ENCODE measurements at places on chromosomes 4 and X. TPM values are rescaled to one million over a fixed set of nuclear protein-coding genes. Genes with fewer than 3 reads are reported as not detected.

GRCh38 chr4:124135409-124135813 lies 577.1 kb downstream of the ANKRD50 start:
- no peak for DNase-seq
- H3K4me3 ChIP-seq = no peak overlapping the region
- H3K36me3 ChIP-seq = no peaks in the 10 kb centered on the region
- H3K27me3 ChIP-seq = no peaks in the 10 kb centered on the region

DNA sequence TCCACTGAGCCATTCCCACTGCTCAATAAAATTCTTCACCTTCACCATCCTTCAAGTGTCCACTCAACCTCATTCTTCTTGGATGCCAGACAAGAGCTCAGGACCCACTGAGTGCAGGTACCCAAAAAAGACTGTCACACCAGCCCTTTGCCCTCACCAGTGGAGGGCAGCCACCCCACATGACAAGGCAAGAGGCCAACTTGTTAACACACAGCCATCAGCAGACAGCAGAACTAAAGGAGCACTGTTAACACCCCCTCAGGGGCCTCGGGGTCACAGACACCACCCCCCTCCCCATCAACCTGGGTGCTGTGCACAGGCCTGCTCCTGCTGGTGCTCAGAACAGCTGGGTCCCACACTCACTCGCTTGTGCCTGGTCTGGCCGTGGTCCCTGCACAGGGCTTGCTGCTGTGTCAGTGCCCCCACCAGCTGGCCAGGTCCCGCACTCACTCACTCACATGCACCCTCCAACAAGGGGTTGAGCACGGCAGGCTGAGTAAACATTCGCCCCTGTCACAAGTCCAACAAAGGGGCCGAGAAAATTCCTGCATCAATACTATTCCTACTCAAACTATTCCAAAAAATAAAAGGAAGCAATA lies 54.1 kb downstream of the ATRX start:
- H3K4me3 ChIP-seq = no peak overlapping the region
- H3K4me1 ChIP-seq = no peaks in the 10 kb centered on the region
- no peak for DNase-seq
- no peaks in the 10 kb centered on the region for H3K27me3 ChIP-seq
- H3K27ac ChIP-seq = no peak overlapping the region

- H3K36me3 ChIP-seq = no peaks in the 10 kb centered on the region
- no peak overlapping the region for H3K27ac ChIP-seq
- no peak overlapping the region for H3K4me3 ChIP-seq
- no peaks in the 10 kb centered on the region for H3K4me1 ChIP-seq
Observed at GRCh38 chr4:23353200-23353599, 536.6 kb downstream of the PPARGC1A start.

DNA sequence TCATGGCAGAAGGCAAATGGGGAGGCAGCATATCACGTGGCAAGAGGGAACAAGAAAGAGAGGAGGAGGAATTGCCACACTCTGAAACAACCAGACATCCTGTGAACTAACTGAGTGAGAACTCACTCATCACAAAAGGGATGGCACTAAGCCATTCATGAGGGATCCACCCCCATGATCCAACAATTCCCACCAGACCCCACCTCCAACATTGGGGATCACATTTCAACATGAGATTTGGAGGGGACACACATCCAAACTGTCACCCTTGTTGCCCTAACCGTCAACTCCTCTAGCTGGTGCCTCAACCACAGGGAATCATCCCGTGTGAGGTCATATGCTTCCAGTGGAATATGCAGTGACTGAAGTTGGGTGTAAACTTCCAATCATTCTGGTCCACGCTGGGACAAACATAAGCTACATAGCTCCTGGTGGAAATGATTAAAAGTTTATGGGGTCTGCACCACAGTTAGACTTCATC lies 62.5 kb downstream of the TEX13C start:
- no peak for DNase-seq
- H3K4me1 ChIP-seq = no peaks in the 10 kb centered on the region
- H3K36me3 ChIP-seq = no peaks in the 10 kb centered on the region
- no peak overlapping the region for H3K4me3 ChIP-seq

Gene ANOS1
- 0.18 TPM for total RNA-seq

GRCh38 chrX:45003085-45003484 lies 130.1 kb downstream of the KDM6A start:
- no peak overlapping the region for H3K27ac ChIP-seq
- no peak for DNase-seq
- no peaks in the 10 kb centered on the region for H3K4me1 ChIP-seq
- H3K4me3 ChIP-seq = no peak overlapping the region
